Left renal cortex interstitium (tissue), 4 donors: ENCODE measurements at places on chromosomes 1 and 21. TPM values are rescaled to one million over a fixed set of nuclear protein-coding genes. Genes with fewer than 3 reads are reported as not detected.

The MOV10 gene
- polyA plus RNA-seq: 76.9 TPM

The IKBKE gene
- 4.9 TPM for polyA plus RNA-seq

The ATG4C gene
- polyA plus RNA-seq: 21.5 TPM

The FMO3 gene
- polyA plus RNA-seq: 0.25 TPM

The GRHL3 gene
- 6.1 TPM for polyA plus RNA-seq

DNA sequence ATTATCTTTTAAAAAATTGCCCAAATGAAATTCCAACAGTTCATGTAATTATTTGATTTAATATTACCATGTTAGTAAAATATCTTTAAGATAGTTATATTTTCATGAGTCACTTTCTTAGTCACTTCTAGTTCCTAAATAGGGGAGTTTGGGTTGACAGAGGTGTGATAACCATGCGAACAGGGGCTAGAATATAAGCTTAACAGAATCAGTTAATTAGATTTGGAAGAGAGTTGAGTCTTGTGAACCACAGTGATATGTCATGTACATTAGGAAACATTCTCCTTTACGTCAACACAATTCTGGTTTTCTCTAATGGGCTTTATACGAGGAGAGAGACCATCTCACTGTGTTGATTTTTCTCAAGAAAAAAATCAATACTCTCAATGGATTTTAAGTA is 64.8 kb upstream of the ZNF281 start:
- DNase-seq: no peak

DNA sequence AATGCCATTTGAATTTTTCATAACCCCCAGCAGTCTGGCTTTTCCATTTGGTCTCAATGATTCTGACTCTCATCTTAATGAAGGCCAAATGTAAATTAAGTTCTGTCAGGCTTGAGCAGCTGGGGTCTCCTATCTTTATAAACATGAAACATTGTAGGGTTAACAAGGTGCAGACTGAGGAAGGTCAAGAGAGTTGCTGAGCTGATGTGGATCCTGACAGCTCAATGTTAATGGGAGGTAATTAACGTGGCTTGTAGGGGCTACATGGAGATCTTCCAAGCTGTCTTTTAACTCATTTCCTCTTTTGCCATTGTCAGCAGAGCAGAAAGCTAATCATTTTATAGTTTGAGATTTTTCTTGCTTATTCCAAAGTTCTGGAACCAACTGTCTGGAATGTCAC is 55.2 kb downstream of the FGGY start:
- no peak for DNase-seq

DNA sequence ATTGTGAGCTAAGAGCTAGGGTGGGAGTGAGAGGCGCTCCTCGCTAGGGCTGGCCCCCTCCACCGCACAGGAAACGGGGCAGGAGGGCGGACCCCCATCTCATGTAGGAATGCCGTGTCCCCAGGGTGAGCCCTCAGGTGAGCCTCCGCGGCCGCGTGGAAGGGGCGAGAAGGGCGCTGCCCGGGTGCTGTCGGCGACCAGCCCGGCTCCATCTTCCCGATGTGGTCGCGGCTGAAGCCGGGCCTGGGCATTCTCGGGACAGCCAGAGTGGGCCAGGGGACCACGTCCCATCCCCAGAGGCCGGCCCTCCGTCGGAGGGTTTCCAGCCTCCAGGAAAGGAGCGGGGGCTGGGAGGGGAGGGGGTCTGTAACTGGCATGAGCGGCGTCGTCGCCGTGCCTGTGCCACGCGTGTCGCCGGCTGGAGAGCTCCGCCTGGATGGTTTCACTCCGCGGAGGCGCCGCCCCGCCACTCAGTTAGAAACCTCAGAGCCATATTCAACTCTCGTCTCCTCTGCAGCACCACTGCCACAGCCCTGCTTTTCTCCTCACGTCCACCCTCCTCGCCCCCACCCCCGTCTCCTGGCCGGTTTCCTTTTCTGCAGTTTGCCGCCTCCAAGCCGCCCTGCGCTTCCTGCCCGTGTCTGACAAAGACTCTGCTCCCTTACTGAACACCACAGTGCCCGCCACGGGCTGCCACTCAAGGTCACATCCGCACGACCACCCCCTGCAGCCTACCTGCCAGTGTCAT is at the start of gene TMEM269:
TMEM269 (plus strand) TSS at position 46 of the 748 bp plus-strand sequence. CDS start 4,903 bp downstream, outside the sequence.
- DNase-seq: no peak

DNA sequence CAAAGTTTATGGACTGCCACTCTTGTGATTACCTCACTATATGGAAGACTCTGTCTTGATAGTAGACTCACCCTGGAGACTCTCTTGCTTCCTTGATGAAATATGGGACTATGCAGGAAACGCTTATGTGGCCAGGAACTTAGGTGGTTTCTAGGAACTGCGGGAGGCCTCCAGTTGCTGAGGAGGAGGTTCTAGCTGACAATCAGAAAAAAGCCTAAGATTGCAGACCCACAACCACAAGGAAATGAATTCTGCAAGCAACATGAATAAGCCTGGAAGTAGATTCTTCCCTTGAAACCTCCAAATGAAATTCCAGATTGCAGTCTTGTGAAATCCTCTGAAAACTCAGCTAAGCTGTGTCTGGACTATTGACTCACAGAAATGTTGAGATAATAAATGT is 88.9 kb upstream of the COL11A1 start:
- no peak for DNase-seq
